ENCODE measurements at places on chromosomes 3 and 15.

- no peak for DNase-seq
Observed at GRCh38 chr3:17136136-17136721, 251.5 kb downstream of the PLCL2 start.

DNA sequence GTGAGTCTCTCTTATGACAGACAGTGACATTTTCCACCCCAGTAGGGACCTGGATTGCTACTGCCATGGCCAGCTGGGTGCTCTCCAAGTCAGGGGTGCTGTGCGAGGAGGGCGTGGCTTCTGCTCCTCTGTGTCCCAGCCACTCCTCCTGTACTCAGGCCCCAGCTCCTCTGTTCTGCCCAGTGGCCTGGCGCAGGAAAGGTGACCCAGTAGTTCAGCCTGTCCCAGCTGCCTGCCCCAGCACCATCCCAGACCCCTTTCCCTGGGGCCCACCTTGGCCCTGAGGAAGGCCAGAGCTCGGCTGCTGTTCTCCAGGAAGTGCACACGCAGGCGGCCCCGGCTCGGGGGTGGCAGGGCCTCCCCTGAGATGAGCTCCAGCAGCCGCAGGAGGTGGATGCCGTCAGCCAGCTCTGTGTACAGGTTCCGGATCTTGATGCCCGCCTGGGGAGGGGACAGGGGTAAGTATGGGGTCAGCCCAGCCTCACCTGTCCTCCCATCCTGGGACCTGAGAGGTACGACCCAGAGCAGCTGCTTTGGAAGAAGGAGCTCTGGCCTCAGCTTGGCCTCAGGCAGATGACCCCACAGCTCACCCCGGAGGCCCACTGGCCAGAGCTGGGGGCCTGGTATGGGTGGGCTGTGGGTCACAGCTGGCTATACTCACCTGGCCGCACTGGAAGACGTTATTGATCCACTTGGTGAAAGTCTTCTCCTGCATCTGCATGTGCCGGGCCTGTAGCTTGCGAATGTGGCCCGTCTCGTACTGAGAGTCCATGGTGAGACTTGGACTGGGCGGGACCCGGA, 1.0 kb downstream of the SPTBN5 start:
- DNase-seq, result no peak

DNA sequence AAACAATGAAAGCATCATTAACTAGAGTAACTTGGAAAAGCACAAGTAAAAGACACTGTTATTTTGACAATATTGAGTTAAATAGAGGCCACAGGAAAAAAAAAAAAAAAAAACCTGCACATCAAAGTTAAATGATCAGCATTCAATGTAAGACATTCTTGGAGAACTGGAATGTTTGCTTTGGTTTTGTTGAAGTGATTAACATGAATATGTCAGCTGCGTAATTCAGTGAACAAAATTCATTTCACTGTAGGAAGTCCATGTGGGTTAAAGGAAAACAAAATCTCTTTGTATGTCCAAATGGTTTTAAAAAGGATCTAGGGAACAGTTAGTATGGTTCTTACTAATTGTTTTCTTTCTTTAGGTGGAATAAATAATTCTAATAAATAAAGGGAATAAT, 252.8 kb upstream of the CNTN6 start:
- no peak for DNase-seq

DNA sequence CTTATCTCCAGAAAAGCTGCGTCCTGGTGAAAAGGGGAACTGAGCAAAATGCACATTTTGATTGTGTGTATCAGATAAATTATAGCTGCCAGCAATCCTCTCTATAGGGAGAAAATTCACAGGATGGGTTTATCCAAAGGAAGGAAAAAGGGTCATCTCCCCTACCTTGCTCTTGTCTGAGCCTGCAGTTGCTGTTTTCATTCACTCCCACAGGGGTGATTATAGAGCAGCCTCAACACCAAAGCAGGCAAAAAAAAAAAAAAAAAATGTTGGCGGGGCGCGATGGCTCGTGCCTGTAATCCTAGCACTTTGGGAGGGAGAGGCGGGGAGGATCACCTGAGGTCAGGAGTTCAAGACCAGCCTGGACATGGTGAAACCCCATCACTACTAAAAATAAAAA, 333.7 kb downstream of the ROBO2 start:
- no peak for DNase-seq

GRCh38 chr3:167466966-167467365, 6.9 kb downstream of the SERPINI2 start:
- DNase-seq, result no peak

DNA sequence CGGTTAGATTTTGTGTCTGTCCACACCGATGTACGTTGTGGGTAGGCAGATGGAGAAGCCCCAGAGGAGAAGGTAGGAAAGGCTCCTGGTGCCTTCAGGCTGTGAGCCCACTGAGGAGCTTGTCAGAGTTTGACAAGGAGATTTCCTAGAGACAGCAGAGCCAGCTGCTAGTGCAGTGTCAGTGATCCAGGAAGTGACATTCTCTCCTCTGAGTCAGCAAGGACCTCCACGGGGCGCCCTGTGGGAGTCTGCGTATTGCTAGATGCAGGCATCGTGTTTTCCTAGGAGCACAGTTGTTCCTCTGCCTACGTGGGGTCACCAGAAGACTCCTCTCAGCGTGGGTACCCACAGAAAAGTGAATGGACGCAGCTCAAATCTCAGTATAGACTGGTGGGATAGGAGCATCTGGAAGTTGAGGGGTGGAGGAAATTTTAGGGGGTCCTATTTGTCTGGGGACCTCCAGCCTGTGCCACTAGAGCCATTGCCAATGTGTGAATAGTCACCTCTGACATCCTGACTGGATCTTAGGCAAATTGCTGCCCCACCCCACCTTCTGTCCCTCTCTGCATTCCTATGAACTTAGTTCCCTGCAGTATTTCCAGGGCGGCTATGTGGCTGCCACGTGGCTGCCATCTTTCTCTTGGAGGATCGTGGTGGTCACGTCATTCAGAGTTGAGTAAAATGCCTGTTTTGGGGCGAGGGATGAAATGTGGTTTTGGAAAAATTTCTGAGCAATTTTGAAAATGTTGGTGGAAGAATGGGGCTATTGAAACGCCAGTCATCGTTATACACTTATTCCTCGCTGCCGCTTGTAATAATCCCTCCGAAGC, 84.8 kb upstream of the KLHL25 start:
- no peak for DNase-seq

- DNase-seq, result no peak
Observed at GRCh38 chr3:108669208-108669607, 79.7 kb downstream of the DZIP3 start.

DNA sequence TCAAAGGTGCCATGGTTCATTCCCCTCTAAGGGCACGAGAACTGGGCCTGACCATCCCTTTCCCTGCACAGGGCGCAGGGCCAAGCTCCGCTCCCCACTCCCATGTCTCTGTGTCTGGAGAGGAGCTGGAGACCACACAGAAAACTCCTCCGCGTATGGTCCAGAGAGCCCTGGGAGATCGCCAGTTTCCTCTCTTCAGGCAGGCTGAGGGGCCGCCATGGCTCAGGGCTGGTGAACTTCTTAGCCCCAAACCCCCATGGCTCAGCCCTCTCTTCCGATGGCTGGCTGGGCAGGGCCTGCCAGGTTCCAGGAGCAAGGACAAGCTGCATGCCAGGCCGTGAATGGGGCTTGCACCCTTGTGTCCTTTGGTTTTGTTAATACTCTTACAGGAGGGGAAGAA, 52.9 kb downstream of the EXOG start:
- no peak for DNase-seq

DNA sequence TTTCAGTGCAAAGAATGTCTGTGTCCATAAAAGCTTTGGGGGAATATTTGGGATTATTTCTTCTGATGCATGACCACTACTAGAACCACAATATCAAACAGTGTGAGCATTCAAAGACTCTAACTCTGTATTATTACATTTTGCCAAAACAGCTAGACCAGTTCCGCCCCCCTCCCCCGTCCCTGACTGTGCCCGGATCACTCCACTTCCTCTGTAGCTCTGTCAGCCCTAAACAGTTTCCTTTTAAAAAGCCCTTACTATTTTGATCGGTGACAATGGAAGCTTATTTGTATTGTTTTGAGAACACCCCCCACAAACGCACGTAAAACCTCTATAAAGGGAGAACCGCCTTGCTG, 36.6 kb upstream of the EPHB3 start:
- DNase-seq, result no peak

GRCh38 chr15:27486683-27487647, 516.0 kb downstream of the GABRG3 start:
- DNase-seq, result no peak

- no peak for DNase-seq
Observed at GRCh38 chr15:74408815-74409214, 24.9 kb downstream of the SEMA7A start.

DNA sequence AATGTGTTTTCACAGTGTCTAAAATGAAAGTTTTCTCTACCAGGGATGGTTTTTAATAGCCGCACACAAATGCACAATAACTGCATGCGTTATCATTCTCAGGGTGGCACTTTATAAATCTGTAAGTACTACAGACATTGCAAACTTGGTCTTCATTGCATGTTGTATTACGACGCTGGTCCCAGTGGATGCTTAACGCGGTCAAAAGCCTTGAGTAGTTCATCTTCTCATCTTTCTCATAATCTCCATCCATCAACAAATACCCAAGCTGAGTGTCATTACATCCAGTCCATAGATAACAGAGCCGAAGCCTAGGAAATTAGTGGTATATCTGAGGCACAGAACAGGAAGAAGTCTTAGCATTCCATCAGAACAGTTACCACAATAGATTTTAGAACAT, 72.6 kb downstream of the USF3 start:
- no peak for DNase-seq

GRCh38 chr3:182583545-182583944, 209.8 kb upstream of the ATP11B start:
- DNase-seq, result no peak

DNA sequence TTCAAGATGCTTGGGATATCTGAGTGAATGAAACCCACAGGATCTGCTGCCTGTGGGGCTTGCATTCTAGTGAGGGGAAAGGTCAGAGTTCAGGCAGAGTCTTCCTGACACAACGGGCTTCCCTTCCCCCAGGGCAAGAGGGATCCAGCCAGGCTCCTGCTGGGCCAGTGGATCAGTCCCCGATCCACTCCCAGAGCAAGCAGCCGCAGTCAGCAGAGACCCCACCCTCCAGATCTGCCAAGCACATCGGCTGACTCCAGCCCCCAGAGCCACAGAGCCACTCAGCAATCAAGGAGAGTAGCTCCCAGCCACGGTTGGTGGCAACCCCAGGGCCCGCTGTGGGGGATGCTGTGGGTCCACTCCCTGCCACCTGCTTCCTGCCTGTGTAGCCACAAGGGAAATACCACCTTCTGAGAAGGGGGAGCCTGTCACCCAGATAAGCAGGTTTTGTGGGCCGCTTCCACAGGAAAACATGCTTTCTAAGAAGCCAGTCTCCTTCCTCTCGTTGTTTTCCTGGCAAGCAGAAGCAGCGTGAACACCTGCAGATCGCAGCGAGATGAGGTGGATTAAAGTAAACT, 44.9 kb downstream of the CPN2 start:
- DNase-seq, result no peak

- no peak for DNase-seq
Observed at GRCh38 chr3:72529081-72529480, 319.2 kb downstream of the SHQ1 start.

GRCh38 chr15:50854601-50855490, 53.6 kb upstream of the AP4E1 start:
- DNase-seq, result no peak

DNA sequence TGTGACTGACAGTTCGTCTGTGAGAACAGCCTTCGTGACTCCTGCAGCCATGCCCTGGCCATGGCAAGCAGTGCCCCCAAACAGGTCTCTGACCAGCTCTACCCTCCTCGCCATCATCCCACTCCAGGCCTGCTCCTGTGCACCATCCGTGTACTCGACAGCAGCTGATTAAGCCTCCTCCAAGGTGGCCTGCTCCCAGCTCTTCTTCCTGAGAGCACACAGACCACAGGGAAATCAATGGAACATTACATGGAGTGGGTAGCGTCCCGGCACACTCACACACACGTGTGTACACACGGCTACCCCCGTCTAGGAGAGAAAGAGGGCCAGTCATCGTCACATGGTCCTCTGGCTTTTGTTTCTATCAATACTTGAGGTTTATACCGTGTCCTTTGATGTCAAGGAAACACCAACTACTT, 21.1 kb downstream of the ANXA2 start:
- DNase-seq, result no peak

DNA sequence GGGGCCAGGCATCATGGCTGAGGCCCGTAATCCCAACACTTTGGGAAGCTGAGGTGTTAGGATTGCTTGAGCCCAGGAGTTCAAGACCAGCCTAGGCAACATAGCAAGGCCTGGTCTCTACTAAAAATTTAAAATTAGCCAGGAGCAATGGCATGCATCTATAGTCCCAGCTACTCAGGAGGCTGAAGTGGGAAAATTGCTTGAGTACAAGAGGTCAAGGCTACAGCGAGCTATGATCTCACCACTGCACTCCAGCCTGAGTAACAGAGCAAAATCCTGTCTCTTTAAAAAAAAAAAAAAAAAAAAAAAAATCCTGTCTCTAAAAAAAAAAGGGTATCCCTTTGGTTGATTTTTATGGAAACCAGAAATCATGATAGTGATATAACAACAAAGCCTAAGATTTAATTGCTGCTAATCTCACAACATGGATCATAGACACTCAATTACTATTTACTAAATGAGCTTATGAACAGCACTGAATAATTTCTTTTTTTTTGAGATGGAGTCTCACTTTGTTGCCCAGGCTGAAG, 12.1 kb downstream of the PCLAF start:
- no peak for DNase-seq

DNA sequence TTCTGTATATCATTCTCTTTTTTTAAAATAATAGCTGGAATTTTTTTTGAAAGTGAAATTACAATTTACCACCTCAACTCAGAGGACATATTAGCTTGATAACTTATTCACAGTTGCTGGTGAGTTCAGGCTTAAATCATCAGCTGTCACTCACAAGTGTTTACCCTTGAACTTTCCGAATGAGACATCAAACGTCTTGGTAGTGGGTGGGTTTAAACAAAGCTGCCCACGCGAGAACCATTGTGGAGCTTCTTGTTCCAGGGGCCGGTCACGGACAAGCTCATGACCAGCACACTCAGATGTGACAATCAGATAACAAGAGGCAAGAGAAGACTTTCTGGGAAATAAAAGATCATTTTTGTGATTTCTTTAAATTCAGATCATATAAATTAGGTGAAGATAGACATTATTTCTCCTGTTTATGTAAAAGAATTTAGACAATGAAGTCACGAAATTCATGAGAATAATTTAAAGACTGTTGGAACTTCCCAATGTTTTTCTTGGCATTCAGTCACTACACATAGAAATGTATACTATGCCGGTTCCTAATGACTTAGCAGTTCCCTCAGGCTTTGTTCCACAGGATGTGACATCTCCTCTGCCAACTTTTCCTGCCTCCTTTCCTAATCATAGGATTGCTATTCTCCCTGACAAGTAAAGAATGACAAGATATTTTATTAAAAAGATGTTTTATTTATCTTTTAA, 29.3 kb downstream of the BTD start:
- DNase-seq, result no peak

DNA sequence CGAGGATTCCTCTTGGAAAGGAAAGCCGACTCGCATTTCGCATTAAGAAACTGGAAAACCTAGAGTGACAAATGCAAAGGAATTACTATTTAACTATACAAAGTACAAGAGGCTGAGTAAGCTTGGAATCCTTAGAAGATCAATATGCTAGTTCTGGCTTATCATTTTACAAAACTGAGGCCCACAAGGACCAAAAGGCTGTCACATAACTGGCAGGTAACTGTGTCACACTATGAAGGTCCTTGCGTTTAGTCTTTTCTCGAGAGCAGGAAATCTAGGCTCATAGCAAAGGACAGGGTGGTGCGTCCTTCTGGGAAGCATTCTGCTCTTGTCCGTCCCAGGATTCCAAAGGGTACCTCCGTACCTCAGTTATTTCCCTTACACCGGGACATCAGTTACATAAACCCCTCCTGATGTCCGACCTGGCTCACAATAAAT, 629 bp downstream of the RPL24 start:
- no peak for DNase-seq

- no peak for DNase-seq
Observed at GRCh38 chr3:127666676-127667075, 6.1 kb upstream of the ABTB1 start.
